ENCODE measurements at places on chromosomes 2 and 18.
A peak's percentile ranks its signal among the peaks of the same experiment; 100 is the strongest.

GRCh38 chr2:239666855-239667376 lies 266.1 kb upstream of the HDAC4 start:
- DNase-seq, result no peak

DNA sequence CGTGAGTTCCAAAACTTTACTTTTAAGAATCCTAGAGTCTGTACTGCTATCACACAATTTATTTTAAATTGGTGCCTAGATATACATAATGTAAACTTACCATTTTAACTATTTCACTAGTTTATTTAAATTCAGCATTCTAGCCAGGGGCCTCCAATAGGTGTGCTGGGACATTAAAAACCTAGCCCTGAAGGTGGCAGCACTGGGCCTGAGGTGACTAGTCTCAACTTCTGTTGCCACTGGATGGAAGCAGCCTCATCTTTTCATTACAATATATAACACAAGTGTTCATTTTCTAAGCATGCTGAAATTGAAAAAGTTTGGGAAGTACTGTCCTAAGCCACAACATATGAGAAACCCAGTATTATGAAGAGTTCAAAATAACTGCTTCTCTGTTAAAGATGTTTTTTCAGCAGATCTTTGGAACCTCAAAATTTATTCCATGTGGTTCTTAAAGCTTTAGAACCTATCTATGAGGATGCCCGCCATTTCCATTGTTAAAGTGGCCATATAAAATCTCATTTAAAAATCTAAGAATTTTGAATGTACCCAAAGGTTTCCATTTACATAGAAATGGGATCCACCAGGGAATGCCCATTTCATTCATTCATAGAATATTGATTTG lies 2.9 kb upstream of the RBBP8 start:
- peak; percentile 76 for DNase-seq

DNA sequence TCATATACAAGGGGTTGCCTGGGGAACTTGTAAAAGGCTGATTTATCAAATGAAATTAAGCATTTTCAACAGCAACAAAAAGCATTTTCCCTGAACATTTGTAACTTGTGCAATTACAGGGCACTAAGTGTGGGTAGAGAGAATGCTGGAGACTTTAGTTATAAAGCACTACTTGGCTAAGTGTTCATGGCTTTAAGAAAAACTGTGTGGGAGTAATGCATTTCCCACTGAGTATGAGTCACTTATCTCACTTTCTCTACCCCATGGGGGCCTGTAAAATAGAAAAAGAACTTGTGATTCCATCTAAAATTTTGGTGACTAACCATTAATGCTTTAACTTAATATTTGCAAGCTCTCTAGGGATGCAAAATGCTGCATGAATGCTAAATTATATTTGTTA lies 193.4 kb downstream of the CCDC102B start:
- DNase-seq, result no peak

DNA sequence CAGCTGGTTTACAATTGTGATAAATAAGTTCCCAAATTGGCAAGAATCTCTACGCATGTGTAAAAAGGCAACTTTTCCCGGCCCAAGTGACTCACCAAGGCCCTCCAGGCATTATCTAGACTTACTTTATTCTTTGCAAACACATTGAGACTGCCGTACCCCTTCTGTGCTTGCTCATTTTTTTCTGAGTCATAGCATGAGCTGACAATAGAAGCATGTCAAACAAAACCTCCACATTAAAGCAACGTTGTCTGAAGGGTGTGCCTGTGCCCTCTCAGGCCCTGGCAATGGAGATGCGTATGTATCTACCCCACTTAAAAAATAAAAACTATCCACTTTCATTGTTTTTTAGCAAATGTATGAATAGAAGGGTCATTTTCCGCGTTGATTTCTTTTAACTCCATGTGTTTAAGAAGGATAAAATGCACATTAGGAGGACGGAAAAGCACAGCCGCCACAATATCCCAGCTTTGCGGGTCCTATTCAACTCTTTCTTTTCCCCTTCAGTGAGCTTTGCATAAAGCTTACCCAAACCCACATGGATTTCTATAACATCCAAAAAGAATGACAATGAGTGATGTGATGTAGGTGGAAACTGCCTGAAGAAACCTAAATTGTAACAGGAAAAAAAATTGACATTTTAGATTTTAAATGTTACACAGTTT lies 298.2 kb downstream of the CDCA7 start:
- peak; percentile 56 for DNase-seq

- DNase-seq, result no peak
Observed at GRCh38 chr2:236117861-236118269, 50.3 kb downstream of the GBX2 start.

DNA sequence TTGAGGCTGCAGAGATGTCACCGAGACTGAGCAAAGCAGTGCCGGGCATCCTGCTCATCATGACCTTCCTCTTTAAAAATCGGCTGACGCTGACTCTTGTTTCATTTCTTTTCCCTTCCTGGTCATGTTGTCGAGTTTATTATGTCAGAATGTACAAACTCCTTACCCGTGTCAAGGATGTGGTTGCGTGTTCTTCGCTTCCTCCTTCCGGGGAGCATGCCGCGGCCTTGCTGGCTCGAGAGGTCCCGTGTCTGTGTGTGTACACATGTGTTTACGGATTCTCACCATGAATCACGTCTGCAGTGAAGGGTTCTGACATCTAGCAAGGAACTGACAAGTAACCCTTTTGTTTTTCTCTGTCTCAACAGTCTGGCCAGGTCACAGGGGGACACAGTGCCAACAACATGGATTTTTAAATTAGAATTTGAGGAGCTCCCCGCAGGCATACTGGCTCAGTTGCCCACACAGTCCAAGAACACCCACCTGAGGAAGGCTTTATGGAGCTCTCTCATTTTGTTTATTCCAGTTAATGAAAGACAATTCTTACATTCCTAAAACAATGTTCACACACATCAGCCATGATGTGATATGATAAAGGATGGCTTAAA lies 60.2 kb downstream of the MYT1L start:
- DNase-seq, result no peak

GRCh38 chr18:6901286-6901926 lies 171.9 kb downstream of the ARHGAP28 start:
- DNase-seq, result no peak

GRCh38 chr2:229109195-229109594 lies 161.9 kb downstream of the PID1 start:
- no peak for DNase-seq

GRCh38 chr2:222485367-222486211 lies 61.2 kb downstream of the SGPP2 start:
- DNase-seq, result no peak

DNA sequence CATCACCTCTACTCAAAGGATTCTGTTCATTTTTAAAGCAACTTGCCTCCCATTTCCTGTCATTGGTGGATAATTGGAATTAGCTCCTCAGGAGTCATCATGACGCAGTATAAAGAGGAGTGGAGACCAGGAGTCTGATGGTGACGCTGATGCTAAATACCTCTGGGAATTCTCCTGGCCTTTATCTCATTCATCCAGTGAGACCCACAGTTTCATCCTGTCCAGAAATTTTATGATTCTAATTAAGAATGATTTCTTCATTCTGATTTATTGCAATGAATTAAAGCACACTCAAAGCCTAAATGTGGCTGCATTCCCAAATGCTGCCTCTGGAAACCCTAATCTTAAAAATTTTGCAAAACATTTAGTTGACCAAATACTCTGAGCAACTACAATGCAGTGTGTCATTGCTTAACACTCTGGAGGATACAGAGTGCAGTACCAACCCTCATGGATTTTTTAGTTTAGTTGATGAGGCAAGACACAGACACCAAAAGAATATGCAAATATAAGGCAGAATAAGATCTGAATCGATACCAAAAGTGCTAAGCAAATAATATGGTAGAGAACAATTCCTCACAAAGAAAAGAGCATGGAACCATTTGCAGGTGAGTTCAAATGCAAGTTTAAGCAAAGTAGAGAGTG lies 236.2 kb downstream of the ETAA1 start:
- no peak for DNase-seq

- no peak for DNase-seq
Observed at GRCh38 chr2:7437141-7437540, 519.9 kb downstream of the RNF144A start.

DNA sequence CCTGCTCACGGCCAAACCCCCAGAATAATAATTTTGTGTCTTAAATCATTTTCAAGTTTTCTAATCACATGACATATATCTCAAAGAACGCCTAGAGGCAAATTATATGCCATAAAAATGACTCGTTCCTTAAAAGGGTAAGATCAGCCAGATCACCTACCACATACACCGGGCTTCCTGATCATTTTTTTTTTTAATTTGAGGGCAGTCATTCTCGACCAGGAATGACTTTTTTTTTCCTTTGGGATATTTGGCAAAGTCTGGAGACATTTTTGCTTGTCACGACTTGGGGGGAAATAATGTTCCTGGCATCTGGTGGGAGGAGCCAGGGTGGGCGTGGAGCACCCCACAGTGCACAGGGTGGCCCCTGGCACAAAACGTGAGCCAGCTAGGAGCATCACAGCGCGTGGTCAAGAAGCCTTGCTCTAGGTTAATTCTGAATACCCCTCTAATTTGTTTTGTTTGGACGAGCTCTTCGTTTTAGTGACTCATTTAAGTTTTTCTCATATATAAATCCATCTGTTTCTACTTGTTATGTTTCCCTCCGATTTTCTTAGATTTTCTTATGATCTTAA lies 94.9 kb downstream of the TWIST2 start:
- no peak for DNase-seq

GRCh38 chr2:217851191-217852020 lies 151.4 kb downstream of the TNS1 start:
- DNase-seq, result no peak

All from HT-29 (cell line).